ENCODE measurements at places on chromosomes 13 and 19. TPM values are rescaled to one million over a fixed set of nuclear protein-coding genes. Genes with fewer than 3 reads are reported as not detected.

CYP2S1 gene
- 0.59 TPM for polyA plus RNA-seq

SLC7A10 gene
- polyA plus RNA-seq, result 0.42 TPM

GARIN5A gene
- 5.8 TPM for polyA plus RNA-seq

TTC9B gene
- polyA plus RNA-seq, result not detected

LILRB4 gene
- 1.0 TPM for polyA plus RNA-seq

FCER2 gene
- 0.19 TPM for polyA plus RNA-seq

SHANK1 gene
- 5.4 TPM for polyA plus RNA-seq

TUBA3C gene
- not detected for polyA plus RNA-seq

LYL1 gene
- polyA plus RNA-seq, result 3.7 TPM

ZNF30 gene
- polyA plus RNA-seq, result 7.3 TPM

DAZAP1 gene
- 103 TPM for polyA plus RNA-seq

LHFPL6 gene
- polyA plus RNA-seq, result 30.8 TPM

ZNF813 gene
- polyA plus RNA-seq, result 6.4 TPM

CSNK1G2 gene
- polyA plus RNA-seq, result 44.1 TPM

PLEKHA4 gene
- polyA plus RNA-seq, result 34.8 TPM

CYP4F8 gene
- not detected for polyA plus RNA-seq

KIR3DL1 gene
- polyA plus RNA-seq, result not detected

TBC1D17 gene
- 43.0 TPM for polyA plus RNA-seq

ADPRHL1 gene
- polyA plus RNA-seq, result 4.4 TPM

BRD4 gene
- 44.5 TPM for polyA plus RNA-seq

FCGBP gene
- 1.7 TPM for polyA plus RNA-seq

ZNF816 gene
- 15.2 TPM for polyA plus RNA-seq
